ENCODE measurements at places on chromosomes 1 and 21. TPM values are rescaled to one million over a fixed set of nuclear protein-coding genes. Genes with fewer than 3 reads are reported as not detected.

LEPR gene
- 136 TPM for total RNA-seq

ALX3 gene
- not detected for total RNA-seq

RYR2 gene
- 0.06 TPM for total RNA-seq

UBE2U gene
- not detected for total RNA-seq

ADAM30 gene
- not detected for total RNA-seq

LMOD1 gene
- total RNA-seq: under 0.01 TPM

ADAMTS4 gene
- total RNA-seq: 9.7 TPM
